ENCODE measurements at places on chromosomes 12 and 14. TPM values are rescaled to one million over a fixed set of nuclear protein-coding genes. Genes with fewer than 3 reads are reported as not detected.

- no peaks in the 10 kb centered on the region for H3K27me3 ChIP-seq
- no peaks in the 10 kb centered on the region for H3K36me3 ChIP-seq
- no peak overlapping the region for H3K27ac ChIP-seq
- H3K4me3 ChIP-seq = no peak overlapping the region
Observed at GRCh38 chr12:2261708-2262107, 208.9 kb downstream of the CACNA1C start.

DNA sequence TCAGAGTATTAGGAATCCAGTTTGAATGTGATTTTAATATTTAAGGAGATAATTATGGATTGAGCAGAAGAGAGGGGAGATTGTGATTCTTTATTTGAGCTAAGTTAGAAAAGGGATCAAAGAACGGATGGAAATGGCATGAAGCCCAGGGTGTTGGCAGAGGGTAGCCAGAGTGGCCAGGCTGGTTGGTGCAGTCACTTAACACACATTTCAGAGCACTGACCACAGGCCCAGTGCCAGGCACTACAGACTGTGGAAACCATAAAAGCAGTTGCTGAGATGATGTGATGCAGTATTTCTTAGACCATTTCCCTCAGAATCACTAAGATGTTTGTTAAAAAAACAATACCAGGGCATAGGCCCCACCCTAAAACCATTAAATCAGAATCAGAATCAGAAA, 167.7 kb upstream of the AMIGO2 start:
- H3K36me3 ChIP-seq = peaks cover 61% of the 10 kb centered on the region
- H3K4me1 ChIP-seq = peaks cover 4% of the 10 kb centered on the region
- no peaks in the 10 kb centered on the region for H3K27me3 ChIP-seq
- no peak for DNase-seq

DNA sequence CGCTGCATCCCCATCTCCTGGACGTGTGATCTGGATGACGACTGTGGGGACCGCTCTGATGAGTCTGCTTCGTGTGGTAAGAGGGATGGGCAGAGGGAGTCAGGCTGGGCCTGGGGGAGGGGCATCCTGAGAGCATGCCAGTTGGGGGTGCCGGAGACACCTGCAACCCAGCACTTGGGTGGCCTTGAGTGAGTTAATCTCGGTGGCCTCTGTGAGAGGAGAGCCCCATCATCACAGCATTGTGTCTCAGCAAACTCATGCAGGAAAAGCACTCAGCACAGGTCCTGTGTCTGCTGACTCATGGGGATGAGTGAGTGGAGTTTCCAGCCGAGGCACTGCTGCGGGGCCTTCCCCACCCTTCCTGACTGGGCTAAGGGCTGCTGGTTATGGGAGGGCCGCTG, 19.6 kb upstream of the LRP1-AS start:
- H3K4me3 ChIP-seq = no peak overlapping the region
- H3K27ac ChIP-seq = peak overlapping the region; percentile 75

DNA sequence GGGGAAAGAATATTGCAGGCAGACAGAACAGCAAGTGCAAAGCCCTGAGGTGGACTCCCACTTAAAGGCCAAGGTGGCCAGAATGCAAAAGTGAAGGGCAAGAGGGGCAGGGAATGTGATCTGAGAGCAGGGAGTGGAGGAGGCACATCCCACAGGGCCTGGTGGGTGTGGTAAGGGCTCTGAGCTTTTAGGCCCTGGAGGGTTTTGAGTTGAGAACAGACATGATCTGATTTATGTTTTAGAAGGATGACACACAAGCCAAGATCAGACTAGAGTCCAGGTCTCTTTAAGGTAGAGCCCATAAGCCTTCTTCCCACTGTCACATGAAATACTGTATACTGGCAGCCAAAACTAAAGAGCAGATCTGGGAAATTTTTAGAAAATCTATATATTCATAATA, 162.5 kb downstream of the SLC38A4 start:
- H3K4me1 ChIP-seq = peaks cover 35% of the 10 kb centered on the region
- H3K27ac ChIP-seq = no peak overlapping the region
- H3K27me3 ChIP-seq = no peaks in the 10 kb centered on the region
- peaks cover under 1% of the 10 kb centered on the region for H3K36me3 ChIP-seq

DNA sequence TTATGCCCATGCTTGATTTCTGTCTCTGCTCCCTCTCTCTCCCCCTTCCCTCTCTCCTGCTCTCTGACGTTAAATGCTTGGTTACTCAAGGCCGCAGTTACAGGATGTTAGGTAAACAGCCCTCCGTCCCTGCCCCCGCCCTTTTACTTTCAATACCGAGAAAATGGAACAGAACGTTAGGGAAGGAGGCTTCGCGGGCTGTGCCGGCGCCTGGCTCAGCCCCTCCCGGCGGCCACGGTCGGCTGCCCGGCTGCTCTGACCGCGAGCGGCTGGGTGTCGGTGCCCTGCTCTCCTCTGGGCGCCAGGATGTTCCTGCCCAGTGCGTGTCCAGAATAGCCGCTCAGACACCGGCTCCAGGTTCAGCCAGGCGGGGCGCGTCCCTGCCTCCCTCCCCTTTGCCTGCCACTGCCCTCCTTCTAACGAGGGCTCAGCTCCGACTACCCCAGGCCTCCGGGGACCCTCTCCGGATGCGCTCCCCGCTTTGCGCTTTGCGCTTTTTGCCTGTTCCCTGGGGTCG, 166.1 kb downstream of the ADCK1 start:
- H3K36me3 ChIP-seq = no peaks in the 10 kb centered on the region
- H3K27ac ChIP-seq = peak overlapping the region; percentile 54
- peak overlapping the region; percentile 67 for H3K4me3 ChIP-seq
- peak; percentile 89 for DNase-seq
- peaks cover 11% of the 10 kb centered on the region for H3K27me3 ChIP-seq
- peaks cover 3% of the 10 kb centered on the region for H3K4me1 ChIP-seq

DNA sequence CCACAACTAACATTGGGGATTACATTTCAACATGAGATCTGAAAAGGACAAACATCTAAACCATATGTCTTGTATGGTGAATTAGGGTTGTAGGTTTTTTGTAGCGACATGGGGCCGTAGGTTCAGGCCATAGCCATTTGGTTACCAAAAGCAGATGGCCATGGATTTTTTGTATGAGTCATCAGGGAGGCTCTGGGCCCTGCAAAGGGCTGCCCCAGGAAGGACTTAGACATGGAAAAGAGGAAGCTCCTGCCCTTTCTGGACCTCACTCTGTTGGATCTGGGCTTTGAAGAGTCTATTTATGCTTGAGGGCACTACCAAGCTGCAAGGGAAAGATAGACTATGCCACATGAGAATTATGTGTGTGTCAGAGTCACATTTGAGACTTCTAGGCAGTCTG, 89.3 kb upstream of the DHRS4 start:
- H3K4me3 ChIP-seq = no peak overlapping the region
- no peak overlapping the region for H3K27ac ChIP-seq
- DNase-seq = no peak
- no peaks in the 10 kb centered on the region for H3K4me1 ChIP-seq
- peaks cover 4% of the 10 kb centered on the region for H3K27me3 ChIP-seq

GRCh38 chr14:57820581-57820980, 45.3 kb downstream of the SLC35F4 start:
- peaks cover 2% of the 10 kb centered on the region for H3K4me1 ChIP-seq
- no peak overlapping the region for H3K27ac ChIP-seq
- no peaks in the 10 kb centered on the region for H3K27me3 ChIP-seq
- no peak overlapping the region for H3K4me3 ChIP-seq
- no peaks in the 10 kb centered on the region for H3K36me3 ChIP-seq

Gene CLEC14A
- not detected for total RNA-seq

Gene SPTB
- total RNA-seq = not detected

- no peak overlapping the region for H3K4me3 ChIP-seq
- no peaks in the 10 kb centered on the region for H3K27me3 ChIP-seq
- H3K27ac ChIP-seq = no peak overlapping the region
Observed at GRCh38 chr12:88753066-88753465, 172.8 kb upstream of the KITLG start.

GRCh38 chr14:53156238-53156637, 3.1 kb upstream of the DDHD1 start:
- no peaks in the 10 kb centered on the region for H3K27me3 ChIP-seq
- no peak overlapping the region for H3K27ac ChIP-seq
- peaks cover 14% of the 10 kb centered on the region for H3K36me3 ChIP-seq
- H3K4me1 ChIP-seq = peaks cover 20% of the 10 kb centered on the region
- no peak for DNase-seq

DNA sequence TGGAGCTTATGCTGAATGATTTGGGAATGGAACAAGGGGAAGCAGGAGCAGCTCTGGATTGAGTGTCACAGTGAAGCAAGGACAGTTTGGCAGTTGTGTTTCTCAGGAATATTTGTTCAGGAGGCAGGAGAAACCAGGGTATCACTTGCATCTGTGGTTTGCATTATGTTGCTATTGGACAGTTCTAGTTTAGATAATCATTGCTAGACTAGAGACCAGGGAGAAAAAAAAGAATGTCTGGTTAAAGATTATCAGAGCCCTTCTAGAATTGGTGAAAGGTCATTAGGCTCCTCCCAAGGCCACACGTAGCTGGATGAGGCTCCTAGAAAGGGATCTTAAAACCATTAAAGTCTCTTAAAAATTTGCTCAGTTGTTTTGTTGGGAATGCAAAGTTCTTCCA, 17.0 kb upstream of the SRSF5 start:
- H3K4me3 ChIP-seq = no peak overlapping the region
- no peaks in the 10 kb centered on the region for H3K27me3 ChIP-seq
- DNase-seq = no peak
- H3K36me3 ChIP-seq = no peaks in the 10 kb centered on the region
- H3K4me1 ChIP-seq = peaks cover 2% of the 10 kb centered on the region

- H3K4me1 ChIP-seq = no peaks in the 10 kb centered on the region
- H3K4me3 ChIP-seq = no peak overlapping the region
- H3K36me3 ChIP-seq = no peaks in the 10 kb centered on the region
- no peak for DNase-seq
- H3K27ac ChIP-seq = no peak overlapping the region
Observed at GRCh38 chr12:113061061-113061694, 4.6 kb downstream of the DTX1 start.

DNA sequence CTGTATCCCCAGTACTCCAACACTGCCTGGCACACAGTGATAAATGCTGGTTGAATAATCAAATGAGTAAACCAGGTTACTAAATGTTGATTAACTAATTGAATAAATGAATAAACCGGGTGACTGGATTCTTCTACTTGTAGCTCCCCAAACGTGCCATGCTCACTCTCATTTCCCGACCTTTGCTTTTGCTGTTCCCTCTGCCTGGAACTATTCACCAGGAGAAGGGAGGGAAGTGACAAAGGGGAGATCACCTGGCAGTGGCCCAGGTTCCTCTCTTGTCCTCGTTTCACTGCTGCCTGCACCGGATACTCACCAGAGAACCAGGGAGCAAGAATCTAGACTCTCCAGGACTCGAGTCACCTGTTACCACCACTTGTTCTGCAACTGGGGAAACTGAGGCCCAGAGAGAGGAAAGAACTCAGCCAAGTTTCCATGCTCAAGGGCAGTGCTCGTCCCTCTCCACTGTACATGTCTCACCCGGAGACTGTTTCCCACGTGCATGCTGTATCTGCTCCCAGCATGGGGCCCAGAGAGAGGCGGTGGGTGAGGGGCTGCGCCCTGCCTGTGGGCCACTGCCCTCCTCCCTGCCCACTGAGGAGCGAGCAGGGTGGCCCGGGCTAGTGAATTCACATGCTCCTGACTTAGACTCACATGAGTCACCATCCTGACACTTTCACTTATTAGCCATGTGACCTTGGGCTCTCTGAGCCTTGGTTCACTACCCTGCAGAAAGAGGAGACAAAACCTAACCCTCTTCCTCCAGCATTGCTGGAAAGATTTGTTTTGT, 17.7 kb upstream of the POP5 start:
- H3K4me1 ChIP-seq = peaks cover 2% of the 10 kb centered on the region
- no peak overlapping the region for H3K27ac ChIP-seq
- no peak overlapping the region for H3K4me3 ChIP-seq
- H3K27me3 ChIP-seq = peaks cover 5% of the 10 kb centered on the region
- DNase-seq = no peak

Gene DLK1
- not detected for total RNA-seq

Gene TTC7B
- 2.4 TPM for total RNA-seq

DNA sequence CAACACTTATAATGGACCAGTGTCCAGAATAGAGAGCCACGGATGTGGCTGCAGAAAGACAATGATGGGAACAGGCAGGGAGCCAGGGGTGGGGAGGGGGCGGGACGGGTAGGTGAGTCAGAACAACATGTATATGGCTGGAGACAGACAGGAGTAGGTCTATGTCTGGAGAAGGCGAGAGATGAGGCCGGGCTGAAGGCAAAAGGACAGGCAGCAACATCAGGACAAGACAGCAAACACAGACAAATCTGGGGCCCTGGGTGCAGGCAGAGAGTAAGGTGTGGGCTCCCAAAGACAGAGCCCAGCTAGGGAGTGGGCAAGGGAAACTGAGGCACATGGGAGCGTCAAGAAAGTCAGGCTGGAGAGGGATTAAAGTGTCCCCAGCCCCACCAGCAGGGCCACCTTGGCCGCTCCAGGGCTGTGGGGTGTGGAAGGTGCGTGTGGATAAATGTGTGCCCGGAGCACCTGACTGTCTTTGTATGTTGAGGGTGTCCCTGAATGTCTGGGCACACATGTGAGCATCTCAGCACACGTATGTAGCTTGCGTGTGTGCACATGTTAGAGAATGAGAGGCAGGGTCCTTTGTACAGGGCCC, 44.1 kb downstream of the FAM222A start:
- H3K27me3 ChIP-seq = no peaks in the 10 kb centered on the region
- no peak for DNase-seq
- no peaks in the 10 kb centered on the region for H3K36me3 ChIP-seq
- H3K4me3 ChIP-seq = no peak overlapping the region

GRCh38 chr14:37669242-37669641, 73.8 kb downstream of the TTC6 start:
- H3K27me3 ChIP-seq = no peaks in the 10 kb centered on the region
- no peak overlapping the region for H3K27ac ChIP-seq

All from activated CD4-positive, alpha-beta T cell treated with anti-CD3 and anti-CD28 coated beads, Interleukin-2, amount 10 ng/mL, durations not matched to agents 24 days and 14 days (primary cell).